Adrenal gland (tissue), 19 donors: ENCODE measurements at places on chromosomes 7 and 10. TPM values are rescaled to one million over a fixed set of nuclear protein-coding genes. Genes with fewer than 3 reads are reported as not detected.

Gene LBX1
- total RNA-seq: not detected

Gene LIPK
- not detected for total RNA-seq

GRCh38 chr10:84945791-84946190, 617.4 kb downstream of the CCSER2 start:
- DNase-seq: no peak

DNA sequence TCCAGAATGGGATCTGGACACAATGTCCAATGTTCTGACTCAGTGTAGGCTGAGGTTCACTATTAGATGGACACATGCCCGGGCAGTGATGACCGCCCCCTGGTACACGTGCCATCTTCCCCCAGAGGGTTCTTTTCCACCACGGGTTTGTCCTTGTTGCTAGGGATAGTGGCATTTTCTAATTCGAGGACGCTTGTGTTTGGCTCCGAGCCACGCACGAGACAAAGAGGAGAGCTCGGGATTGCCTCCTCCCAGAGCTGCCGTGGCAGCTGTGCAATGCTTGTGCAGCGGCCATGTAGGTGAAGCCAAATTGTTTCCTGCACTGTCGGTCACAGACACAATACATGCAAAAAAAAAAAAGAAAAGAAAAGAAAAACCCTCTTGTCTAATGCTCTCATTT, 207.5 kb downstream of the PAXIP1 start:
- no peak for DNase-seq

DNA sequence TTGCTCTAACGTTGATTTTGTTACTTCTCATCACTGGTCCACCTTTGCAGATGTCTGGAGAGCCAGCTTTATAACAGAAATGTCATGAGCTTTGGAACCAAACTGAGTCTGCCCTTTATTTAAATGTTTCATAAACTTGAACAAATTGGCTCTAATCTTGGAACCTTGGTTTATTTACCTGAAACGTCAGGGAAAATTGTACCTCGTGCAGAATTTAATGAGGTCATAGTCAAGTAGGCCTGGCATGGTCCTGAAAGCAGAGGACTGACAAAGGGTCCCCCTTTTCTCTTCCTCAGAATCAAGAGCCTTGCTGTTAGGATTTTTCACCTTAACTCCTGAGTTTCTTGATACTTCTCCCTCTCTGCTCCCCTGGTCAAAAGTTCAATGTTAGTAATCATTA, 828.0 kb downstream of the GRID1 start:
- no peak for DNase-seq

DNA sequence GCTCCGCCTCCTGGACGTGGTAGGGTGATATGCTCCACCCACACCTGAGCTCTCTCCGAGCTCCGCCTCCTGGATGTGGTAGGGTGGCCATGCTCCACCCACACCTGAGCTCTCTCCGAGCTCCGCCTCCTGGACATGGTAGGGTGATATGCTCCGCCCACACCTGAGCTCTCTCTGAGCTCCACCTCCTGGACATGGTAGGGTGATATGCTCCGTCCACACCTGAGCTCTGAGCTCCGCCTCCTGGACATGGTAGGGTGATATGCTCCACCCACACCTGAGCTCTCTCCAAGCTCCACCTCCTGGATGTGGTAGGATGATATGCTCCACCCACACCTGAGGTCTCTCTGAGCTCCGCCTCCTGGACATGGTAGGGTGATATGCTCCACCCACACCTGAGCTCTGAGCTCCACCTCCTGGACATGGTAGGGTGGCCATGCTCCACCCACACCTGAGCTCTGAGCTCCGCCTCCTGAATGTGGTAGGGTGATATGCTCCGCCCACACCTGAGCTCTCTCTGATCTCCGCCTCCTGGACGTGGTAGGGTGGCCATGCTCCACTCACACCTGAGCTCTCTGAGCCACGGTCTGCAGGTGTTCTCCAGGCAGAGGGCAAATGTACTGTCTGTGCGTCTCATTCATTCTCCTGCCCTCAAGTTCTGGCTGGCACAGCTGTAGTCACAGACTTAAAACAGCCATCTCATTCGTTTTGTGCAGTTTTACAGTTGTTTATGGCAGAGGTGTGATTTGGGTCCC, 252.4 kb downstream of the DIP2C start:
- no peak for DNase-seq
